Stomach (tissue), 19 donors: ENCODE measurements at places on chromosomes 2 and 18. TPM values are rescaled to one million over a fixed set of nuclear protein-coding genes. Genes with fewer than 3 reads are reported as not detected.
A peak's percentile ranks its signal among the peaks of the same experiment; 100 is the strongest.

DNA sequence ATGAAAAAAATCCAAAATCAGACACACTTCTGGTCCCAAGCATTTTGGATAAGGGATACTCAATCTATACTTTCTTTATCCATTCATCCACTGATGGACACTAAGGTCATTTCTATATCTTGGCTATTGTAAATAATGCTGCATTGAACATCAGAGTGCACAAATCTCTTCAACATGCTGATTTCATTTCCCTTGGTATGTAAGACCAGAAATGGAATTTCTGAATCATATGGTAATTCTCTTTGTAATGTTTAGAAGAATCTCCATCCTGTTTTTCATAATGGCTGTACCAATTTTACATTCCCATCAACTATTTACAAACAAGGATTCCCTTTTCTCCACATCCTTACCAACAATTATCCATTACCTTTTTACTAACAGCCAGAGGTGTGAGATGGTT, 33.7 kb upstream of the MCM6 start:
- DNase-seq = no peak

GRCh38 chr18:2909431-2910140, 62.8 kb downstream of the EMILIN2 start:
- no peak for DNase-seq

DNA sequence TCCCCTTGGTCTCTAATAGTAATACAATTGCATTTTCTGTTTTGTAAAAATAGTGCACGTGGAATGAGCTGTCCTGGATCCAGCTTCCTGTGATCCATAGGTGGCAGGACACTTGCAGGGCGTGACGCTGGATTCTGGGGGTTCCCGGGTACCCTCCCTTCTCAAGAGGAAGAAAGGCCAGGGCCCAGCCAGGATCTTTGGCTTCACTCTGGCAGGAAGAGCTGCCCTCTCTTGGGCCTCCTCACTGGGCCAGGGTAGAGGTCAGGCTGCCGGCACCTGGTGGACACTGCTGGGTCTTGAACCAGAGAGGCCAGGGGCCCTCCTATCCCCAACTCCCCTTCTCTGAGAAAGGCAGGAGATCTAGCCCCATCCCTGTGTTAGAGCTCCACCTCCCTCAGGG, 37.8 kb upstream of the OTOF start:
- DNase-seq = no peak

- DNase-seq = no peak
Measured at GRCh38 chr18:58364876-58365528, 263.9 kb downstream of the ALPK2 start.

- DNase-seq = no peak
Measured at GRCh38 chr18:57837917-57838548, 34.9 kb upstream of the ATP8B1 start.

- no peak for DNase-seq
Measured at GRCh38 chr2:8985561-8986326, 17.7 kb downstream of the MBOAT2 start.

GRCh38 chr2:201233192-201233811, 27.0 kb upstream of the CASP8 start:
- peak; percentile 87 for DNase-seq

GRCh38 chr2:58503918-58504317, 262.8 kb upstream of the FANCL start:
- DNase-seq = no peak

DNA sequence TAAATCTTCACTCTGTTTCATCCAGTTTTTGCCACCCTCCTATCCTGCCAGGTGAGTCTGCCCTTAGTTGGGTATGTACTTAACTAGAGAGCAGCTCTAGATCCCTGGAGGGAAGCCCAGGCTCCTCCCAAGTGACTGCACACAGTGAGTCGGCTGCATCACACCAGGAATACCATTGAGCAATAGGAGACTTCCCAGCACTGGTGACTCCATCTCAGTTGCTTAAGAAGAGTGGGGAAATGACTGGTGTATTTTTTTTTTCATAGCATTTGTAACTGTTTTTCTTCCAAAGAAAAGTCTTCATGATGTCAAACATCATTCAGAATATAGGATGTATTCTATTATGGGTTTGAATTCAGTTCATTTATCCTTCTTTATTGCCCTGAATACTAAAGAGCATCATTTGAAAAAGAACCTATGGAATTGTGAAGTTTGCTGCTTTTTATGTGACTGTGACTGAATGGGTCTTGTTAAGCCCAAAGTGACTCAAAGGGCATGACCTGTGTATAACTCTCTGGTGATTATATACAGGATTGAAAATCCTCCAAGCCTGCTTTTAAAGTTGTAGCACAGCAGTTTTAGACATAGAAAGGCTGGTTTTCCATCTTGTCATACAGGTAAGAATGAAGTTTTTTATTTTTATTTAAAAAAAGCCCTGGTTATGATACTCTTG, 84.3 kb downstream of the MAP3K20 start:
- peak; percentile 71 for DNase-seq

- DNase-seq = no peak
Measured at GRCh38 chr2:198129609-198130008, 325.2 kb downstream of the PLCL1 start.

Gene TLK1
- 53.6 TPM for total RNA-seq

Gene GLI2
- 0.87 TPM for total RNA-seq

Gene DNAJC5G
- total RNA-seq = not detected

Gene C2orf68
- 35.6 TPM for total RNA-seq

Gene TUBA3E
- total RNA-seq = not detected

Gene LRP2
- under 0.01 TPM for total RNA-seq
